ENCODE measurements at places on chromosomes 16 and 17.

- no peak for DNase-seq
Measured at GRCh38 chr17:19381741-19382444, 3.6 kb downstream of the MAPK7 start.

DNA sequence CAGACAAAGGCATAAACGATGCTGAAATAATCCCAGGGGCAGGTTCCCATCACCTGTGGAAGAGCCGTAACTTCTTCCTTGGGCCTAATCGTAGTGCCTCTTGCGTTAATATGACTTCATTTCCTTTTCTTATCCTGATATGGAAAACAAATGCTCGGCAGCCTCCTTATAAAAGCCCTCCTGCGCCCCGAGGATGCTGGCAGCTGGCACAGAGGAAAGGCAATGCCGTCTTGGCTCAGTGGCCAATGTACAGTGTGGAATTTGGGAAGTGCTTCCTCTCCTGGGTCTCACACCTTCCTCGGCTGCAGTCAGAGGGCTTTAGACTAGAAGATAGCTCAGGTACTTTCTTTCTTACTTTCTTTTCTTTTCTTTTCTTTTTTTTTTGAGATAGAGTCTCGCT lies 3.4 kb downstream of the SCN4A start:
- no peak for DNase-seq

GRCh38 chr17:53719229-53719628 lies 103.5 kb upstream of the KIF2B start:
- DNase-seq, result no peak

DNA sequence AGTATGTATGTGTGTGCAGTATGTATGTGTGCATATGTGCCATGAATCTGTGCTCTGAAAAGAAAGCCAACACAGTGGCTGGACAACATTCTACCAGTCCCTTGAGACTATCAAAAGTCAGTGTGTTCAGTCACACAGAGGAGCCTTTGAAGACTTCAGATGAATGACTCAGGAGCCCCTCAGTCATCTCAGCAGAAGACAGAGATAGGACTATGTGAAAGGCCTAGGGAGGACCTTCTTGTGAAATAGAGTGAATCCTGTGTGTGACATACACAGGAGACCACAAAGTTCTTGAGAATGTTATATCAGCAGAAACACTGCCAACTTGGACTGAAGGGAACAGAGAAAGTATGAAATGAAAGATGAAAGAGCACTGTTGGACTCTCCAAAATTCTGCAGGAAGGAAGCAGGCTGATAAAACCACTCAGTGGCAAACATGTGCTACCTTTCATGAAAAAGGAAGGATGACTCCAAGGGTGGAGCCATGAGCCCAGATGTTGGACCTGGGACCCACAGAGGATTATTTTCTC lies 108.4 kb downstream of the METRNL start:
- DNase-seq, result no peak

DNA sequence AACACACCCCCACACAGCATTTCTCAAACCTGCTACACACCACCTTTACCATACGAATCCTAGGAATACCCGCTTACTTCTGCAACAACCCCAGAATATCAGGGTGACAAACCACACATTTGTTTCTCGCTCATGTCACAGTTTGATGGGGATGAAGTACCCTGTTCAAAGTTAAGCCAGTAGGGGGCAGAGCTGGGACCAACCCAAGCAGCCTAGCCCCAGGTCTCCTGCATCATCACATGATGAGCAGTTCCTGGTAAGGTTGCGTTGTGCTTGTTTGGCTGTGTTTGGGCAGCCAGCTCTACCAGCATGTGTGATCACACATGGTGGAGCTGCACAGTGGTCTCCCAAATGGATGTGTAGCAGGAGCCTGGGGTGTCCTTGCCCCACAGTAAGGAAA lies 103.6 kb upstream of the C16orf82 start:
- peak; percentile 41 for DNase-seq

DNA sequence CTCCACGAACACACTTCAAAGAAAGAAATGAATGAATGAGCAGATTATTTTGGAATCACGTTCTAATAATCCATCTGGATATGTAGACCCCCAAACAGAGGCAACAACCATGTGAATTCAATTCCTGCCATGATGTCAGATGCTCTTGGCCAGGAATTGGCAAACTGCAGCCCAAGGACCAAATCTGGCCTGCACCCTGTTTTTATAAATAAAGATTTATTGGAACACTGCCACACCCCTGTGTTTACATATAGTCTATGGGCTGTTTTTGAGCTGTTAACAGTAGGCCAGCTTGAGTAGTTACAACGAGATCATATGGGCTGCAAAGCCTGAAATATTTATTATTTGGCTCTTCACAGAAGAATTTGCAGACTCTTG lies 336.0 kb upstream of the ZFHX3 start:
- DNase-seq, result no peak

DNA sequence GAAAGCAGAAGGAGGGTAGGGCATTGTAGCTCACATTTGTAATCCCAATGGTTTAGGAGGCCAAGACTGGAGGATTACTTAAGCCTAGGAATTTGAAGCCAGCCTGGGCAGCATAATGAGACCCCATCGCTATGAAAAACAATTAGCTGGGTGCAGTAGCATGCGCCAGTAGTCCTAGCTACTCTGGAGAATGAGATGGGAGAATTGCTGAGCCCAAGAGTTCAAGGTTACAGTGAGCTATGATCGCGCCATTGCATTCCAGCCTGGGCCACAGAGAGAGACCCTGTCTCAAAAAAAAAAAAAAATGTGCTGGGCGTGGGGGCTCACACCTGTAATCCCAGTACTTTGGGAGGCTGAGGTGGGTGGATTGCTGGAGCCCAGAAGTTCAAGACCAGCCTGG lies 5.0 kb downstream of the ATF7IP2 start:
- DNase-seq, result no peak

GRCh38 chr16:84585467-84585866 lies 32.4 kb downstream of the COTL1 start:
- DNase-seq, result no peak

DNA sequence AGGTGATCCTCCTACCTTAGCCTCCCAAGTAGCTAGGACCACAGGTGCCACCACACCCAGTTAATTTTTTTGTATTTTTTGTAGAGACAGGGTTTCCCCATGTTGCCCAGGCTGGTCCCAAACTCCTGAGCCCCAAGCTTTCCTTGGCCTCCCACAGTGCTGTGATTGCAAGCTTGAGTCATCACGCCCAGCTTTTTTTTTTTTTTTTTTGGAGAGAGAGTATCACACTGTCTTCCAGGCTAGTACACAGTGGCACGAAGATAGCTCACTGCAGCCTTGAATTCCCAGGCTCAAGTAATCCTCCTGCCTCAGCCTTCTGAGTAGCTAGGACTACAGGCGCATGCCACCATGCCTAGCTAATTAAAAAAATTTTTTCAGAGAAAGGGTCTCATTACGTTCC lies 27.2 kb downstream of the HEATR9 start:
- no peak for DNase-seq

Measured in T-helper 2 cell (primary cell).